ENCODE measurements at places on chromosomes 5 and 9.

DNA sequence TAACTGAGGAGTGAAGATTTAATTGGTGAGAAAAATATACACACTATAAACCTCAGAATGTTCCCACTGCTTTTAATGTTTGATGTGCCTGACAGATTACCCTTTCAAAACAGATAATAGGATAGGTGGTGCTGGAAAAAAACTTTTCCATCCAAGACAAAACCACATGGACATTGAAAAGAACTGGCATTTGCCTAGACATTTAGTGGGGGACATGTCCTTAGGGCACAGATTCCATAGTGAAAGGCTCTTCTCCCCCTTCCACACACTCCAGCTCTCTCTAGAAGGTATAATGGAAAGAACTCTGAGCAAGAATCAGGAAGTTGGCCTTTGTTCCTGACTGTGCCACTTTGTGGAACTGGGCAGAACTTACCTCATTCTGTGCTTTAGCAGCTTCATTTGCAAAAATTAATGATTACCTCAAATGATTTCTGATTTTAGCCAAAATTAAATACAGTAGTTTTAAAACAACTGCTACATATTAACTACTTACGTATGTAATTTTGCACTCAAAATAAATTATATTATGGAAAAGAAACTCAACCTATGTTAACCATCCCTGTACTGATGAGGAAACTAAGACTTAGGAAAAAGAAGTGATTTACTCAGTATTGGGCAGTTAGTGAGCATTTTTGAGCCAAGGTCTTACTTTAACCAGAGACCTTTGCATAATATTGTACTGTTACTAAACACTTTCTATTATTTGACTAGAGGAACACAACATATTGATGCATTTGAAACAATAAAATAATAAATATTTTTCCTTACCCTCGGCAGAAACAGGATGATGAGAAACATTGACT lies 43.3 kb downstream of the TMC1 start:
- DNase-seq: no peak

DNA sequence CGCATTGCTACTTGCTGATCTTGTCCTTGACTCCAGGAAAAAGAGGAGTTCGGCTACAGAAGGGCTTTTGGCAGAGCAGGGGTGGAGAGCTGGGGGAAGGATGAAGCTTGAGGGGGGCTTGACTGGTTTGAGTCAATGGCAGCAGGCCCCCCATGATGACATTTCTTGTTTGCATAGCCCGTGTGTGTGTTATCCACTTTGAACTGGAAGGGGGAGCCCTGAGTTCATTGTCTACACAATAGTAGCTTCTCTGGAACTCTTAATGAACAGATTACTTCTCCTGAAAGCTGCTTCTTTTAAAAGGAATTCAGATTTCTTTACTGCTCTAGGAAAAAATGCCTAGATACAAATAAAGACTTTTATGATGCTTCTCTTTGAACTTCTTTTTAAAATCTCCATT lies 2.3 kb downstream of the IFNB1 start:
- no peak for DNase-seq

DNA sequence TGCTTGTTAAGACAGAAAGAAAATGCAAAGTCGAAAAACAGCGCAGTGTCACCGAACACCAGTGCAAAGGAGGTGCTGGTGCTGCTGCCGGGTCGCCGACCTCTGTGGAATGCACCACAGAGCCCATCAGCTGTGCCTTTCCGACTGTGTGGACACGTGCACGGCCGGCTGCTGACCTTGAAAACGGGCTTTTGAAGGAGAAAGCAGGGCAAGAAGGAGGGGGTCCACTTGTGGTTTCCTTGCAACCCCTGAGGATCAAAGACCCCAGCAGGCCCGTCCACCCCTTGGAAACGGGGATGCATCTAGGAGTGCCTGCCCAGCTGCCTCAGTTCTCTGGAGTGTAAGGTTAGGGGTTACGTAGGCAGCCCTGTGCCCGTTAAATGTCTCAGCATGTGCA lies 6.2 kb upstream of the OLFM1 start:
- DNase-seq: no peak

GRCh38 chr5:165127941-165128340 lies 1622.5 kb downstream of the MAT2B start:
- no peak for DNase-seq

DNA sequence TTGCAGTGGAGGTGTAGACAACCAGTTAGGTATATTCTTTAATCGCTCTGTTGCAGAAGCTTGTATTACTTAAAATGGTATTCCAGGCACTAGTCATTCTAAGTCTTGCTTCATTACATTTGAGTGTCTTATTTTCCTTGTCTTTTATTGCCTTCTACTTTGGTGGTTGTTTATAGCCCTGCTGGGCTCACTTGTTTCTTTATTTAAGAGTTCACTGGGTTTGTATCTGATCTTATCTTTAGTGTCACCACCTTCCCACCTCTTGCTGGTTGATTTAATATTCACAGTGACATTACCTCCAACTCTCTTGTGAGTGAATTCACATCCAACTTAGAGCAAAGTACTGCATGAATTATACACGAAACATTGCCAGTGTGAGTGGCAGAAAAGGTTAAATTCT lies 83.6 kb upstream of the BNC2 start:
- no peak for DNase-seq

DNA sequence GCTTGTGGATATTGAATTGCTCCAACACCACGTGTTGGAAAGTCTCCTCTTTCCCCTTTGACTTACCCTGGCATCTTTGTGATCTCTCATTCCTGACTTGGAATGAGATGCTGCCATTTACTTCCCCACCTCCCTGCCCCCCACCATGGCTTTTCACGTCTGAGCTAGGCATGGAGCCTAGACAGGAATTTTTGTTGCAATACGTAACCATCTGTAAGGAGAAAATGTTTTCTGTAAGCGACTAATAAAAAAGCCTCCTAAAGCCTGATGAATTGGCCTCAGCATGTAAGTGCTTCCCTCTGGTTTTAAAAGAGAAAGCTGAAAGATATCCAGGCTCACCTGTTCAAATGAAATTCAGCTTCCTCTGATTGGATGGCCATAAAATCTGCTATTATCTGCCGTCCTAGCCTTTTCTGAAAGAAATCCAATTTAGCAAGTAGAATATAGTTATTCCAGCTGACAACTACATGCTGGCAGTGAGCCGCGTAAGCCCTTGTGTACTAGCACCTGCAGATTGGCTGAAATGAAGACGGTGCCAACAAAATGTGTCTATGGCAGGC lies 200.1 kb downstream of the NSG2 start:
- no peak for DNase-seq

GRCh38 chr5:61245936-61246335 lies 83.7 kb upstream of the SMIM15 start:
- peak; percentile 60 for DNase-seq

DNA sequence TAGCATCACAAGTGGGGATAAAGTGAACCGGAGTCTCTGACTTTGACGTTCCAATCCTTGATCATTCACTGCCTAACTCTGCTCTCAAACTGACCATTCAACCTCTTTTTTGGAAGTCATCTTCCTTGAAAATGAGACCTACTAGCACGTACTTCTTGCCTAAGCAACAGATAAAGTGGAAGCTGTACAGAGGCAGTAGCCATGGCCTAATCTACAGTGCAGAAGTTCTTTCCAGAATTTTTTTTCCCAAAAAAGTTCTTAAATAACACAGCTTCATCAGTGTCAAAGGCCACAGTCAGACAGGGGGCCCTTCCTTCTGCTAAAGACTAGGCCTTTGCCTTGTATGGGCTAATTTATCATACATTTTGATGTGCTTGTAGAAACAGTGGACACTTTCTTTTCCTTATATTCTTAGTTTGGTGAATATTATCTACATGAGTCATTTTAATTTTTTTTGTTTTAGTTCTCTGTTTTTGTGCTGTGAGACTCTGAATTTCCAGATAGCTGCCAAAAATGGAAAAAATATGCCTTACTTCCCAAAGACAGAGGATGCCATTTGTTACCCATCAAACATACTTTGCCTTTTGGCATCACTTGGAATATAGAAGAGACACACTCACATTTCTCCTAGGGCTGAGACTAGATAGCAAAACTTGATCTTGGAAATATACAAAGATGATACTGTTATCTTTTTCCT lies 96.3 kb upstream of the VCAN start:
- DNase-seq: no peak

GRCh38 chr5:59666440-59667068 lies 227.0 kb downstream of the PDE4D start:
- DNase-seq: no peak

DNA sequence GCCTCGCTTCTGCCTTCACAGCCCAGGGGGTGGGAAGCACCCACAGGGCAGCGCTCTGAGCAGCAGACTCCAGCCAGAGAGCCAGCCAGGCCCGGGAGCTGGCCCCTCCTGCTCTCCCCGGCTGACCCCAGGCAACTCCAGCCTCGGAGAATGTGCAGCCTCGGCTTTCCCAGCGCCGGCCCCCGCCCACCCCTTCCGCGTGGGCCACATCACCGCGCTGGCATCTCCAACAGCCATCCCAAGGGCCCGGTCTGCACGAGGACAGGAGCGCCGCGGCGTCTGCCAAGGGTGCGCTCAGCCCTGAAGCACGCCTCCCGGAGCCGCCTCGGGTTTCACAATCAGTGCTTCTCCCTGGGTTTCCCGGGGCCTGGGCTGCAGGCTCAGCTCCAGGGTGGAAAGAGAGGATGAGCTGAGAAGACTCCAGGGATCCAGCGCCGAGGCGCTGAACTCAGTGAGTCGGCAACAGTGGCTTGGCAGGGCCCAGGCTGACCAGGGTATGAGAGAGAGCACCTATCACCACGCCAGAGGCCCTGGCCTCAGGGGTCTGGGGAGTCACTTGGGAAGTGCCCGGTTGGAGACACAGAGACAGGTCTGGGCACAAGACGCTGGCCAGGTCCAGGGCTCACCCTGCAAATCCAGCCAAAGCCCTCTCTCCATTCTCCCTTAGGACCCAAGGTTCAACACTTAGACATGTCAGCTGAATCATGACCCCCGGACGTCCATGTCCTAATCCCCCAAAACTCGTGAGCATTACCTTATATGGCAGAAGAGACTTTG lies 79.6 kb downstream of the ADAMTS2 start:
- peak; percentile 99 for DNase-seq

DNA sequence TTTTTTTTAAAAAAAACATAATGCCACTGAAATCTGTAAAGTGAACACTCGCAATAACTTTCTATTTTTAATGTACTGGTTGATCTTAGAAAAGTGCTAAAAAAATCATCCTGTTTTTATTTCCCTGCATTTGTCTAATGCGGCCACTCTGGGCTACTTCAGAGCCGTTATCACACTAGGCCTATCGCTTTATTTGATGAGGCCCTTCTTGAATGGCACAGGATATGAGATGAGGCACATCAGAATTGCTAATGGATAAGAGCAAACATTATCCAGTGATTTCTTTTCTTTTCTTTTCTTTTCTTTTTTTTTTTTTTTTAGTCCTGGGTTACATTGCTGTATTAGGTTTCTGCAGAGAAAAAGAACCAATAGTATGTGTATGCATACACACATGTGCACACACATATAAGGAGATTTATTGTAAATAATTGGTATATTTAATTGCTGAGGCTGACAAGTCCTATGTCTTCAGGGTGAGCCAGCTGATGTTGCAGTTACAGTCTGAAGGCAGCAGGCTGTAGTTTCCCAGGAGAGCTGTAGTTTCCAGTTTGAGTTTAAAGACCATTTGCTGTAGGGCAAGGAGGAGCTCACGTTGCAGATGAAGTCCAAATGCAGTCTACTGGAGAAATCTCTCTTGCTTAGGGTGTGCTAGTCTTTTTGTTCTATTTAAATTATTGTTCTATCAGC lies 391.7 kb downstream of the MED10 start:
- no peak for DNase-seq

GRCh38 chr5:138141734-138142133 lies 2.5 kb upstream of the NME5 start:
- no peak for DNase-seq

GRCh38 chr5:5182508-5183188 lies 42.5 kb downstream of the ADAMTS16 start:
- no peak for DNase-seq

- no peak for DNase-seq
Measured at GRCh38 chr9:105079457-105079856, 151.5 kb upstream of the ABCA1 start.

- DNase-seq: no peak
Measured at GRCh38 chr5:127796211-127796610, 93.0 kb downstream of the CCDC192 start.

DNA sequence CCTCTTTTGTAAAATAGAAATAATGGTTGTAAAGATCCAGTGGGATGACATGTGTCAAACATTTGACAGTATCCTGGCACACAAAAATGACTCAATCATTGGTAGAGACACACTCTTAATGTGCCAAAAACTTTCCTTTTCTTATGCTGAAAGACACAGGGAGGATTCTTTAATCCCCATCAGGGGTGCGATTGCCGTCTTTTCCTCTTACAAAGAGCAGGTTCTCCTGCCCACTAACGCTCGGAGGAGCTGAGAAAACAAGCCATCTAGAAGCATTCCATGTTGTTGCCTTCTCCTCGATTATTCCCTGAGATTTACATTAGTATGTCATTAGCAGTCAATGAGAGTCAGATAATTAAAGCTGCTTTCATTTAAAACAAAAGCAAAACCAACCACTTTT lies 342.6 kb upstream of the CCNH start:
- no peak for DNase-seq

DNA sequence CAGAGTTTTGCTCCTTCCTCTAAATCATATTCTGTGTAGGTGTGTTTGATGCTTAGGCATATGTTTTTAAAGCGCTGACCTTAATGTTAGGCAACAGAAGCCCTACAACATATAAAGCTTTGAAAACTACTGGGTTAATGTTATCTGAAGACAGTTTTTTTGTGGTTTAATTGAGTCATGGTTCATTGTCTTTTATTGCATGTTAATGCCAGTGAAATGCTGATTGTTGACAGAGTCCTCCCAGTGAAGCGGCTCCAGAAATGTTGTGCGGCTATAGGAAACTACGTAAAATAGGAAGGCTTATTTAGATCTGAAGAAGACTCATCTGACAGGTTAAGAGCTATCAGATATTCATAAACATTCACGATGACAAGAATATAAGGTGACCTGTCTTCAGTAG lies 424.6 kb downstream of the CCDC171 start:
- no peak for DNase-seq

DNA sequence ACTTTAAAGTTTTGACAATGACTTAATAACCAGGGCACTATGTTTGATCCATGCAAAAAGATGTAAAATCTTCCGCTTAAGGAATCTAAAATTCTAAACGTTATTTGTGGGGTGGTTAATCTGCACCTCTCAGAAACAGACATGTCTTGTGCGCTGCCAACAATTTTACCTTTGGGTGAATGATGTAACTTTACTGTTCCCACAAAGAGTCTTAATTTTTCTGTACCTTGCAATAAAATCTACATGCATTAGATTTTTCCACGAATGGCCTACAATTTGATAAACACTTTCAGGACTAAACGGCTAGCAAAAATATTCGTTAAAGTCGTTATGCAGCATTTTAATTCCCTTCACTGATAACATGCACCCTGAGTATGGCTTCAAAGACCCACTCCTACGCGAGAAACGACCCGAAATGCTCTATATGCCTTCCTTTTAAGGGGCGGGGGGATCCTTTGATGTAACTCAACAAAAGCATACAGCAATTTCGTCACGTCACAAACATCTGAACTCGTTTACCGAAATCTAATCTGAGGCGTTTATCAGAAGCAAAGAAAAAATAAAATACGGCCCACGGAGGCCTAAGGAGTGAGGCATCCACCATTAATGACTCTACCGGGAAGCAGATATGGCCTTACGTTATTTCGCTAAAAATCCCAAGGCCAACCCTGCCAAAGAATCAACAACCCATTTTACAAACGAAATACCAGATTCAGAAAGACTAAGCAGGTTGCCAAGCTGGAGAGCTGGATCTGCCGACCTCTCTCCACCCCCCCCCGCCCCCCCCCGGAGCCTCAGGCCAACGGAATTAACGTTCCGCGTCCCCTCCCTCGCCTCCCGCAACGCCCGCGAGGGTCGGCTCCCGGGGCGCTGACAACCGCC lies 621 bp downstream of the AK6 start:
- no peak for DNase-seq

GRCh38 chr5:164560216-164560615 lies 1054.8 kb downstream of the MAT2B start:
- DNase-seq: no peak
